DMS153 (cell line): ENCODE measurements at places on chromosomes 11 and 22.

- no peak for DNase-seq
Measured at GRCh38 chr22:46681010-46681409, 57.0 kb downstream of the CERK start.

DNA sequence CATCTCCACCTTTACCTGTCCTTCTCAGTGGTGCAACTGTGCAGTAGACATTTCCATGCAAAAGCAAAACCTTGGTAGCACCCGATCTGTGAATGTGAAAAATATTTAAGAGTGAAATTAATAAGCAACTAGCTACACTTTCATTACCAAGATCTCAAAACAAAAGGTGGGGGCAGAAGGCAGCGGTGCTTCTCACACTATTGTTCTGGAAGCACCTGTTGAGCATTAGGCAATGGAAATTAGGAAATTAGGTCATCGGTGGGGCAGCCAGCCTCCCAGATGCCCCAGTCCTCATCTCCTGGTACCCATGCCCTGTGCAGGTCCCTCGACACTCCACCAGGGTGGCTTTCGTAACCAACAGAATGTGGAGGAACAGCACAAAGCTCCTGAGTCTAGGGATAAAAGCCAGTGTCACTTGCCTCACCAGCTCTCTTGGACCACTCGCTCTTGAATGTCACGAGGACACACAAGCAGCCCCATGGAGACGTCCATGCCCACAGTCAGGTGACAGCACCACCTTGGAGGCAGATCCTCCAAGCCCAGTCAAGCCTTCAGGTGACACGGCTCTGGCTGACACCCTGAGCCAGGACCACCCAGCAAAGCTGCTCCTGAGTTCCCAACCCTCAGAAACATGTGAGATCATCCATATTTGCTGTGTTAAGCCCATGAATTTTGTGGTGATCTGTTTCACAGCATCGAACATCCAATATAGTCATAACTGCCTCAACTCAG, 3.3 kb downstream of the LTO1 start:
- DNase-seq = no peak

DNA sequence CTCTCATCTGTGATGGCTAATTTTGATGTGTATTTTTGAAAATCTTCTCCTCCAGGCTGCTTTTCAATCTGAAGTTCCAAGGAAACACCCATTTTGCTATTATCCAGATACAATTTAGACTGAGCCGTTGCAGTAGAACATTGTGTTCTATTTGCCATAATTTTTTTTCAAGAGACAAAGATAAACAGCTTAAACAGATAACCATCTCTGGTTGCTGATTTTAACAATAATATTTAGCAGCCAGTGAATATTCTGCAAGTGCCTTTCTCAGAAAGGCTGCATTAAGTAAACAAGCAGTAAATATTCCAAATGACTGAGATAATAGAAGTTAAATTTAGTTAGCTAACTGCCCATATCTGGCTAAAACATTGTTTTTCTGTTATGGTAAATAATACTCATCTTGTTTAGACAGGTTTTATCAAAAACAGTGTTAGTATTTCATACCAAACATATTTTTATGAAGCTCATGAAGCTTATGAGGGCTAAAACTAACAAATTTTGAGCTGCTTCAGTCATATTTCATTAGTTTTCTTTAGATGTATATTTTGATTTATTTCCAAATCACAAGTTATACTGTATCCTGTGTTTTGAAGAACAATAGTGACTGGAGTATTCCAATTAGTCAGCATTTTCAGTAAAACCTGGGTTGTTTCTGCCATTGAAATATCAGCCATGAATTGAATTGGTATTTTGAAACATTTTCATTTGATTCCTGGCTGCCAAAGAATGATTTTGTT, 206.7 kb downstream of the SBF2 start:
- DNase-seq = no peak

DNA sequence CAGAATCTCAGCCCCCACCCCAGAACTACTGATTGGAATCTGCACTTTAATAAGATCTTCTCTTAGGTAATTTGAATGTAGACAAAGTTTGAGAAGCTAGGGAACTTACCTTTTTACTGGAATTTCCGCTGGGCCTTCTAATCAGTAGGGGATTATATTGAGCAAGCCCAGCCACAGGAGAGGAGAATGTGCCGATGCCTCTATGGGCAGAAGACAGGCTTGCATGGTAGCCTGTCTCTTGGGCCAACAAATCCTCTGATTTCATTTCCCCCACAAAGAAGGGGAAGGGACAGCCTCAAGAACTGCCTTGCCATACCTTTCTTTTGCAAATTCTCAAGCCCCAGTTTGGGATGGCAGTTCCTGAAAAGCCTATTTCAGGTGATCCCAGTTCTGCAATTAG, 163.4 kb upstream of the BDNF start:
- DNase-seq = no peak

DNA sequence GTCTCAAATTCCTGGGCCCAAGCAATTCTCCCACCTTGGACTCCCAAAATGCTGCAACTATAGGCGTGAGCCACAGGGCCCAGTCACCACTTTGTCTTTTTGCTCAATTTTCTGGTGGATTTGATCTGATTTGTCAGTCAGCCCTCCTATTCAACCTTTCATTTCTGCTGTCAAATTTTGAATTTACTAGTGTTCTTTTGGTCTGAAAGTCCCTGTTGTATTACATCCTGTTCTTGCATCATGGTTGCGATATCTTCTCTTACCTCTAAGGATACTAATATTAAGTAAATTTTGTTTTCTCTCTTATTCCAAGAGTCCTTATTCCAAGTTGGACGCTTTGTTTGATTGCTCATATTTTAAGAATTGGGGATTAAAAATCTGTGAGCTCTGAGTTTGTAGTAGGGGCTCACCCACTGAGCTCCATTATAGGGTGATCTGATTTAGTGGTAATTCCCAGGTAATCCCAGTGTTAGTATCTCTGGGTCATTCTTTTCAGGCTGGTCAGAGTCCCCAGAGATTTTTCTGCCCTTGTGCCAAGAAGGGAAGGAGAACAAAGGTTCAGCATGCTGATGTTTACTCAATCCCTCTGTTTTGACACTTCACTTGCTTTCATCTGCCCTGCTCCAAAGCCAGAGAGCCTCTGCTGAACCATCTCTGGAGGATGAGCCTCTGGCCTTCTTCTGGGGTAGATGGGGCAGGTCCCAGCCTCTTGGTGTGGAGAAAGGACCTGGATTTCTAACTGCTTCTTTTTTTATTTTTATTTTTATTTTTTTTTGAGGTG, 10.0 kb downstream of the UPB1 start:
- peak; percentile 40 for DNase-seq

- DNase-seq = no peak
Measured at GRCh38 chr11:57481315-57481714, 21.0 kb downstream of the RTN4RL2 start.

- DNase-seq = no peak
Measured at GRCh38 chr11:39725081-39725480, 1734.4 kb downstream of the LRRC4C start.

GRCh38 chr11:14975252-14975587, 3.1 kb upstream of the CALCA start:
- DNase-seq = no peak

GRCh38 chr22:28943501-28943879, 60.1 kb downstream of the ZNRF3 start:
- no peak for DNase-seq

- DNase-seq = no peak
Measured at GRCh38 chr22:46272196-46272595, 4.4 kb downstream of the TTC38 start.

DNA sequence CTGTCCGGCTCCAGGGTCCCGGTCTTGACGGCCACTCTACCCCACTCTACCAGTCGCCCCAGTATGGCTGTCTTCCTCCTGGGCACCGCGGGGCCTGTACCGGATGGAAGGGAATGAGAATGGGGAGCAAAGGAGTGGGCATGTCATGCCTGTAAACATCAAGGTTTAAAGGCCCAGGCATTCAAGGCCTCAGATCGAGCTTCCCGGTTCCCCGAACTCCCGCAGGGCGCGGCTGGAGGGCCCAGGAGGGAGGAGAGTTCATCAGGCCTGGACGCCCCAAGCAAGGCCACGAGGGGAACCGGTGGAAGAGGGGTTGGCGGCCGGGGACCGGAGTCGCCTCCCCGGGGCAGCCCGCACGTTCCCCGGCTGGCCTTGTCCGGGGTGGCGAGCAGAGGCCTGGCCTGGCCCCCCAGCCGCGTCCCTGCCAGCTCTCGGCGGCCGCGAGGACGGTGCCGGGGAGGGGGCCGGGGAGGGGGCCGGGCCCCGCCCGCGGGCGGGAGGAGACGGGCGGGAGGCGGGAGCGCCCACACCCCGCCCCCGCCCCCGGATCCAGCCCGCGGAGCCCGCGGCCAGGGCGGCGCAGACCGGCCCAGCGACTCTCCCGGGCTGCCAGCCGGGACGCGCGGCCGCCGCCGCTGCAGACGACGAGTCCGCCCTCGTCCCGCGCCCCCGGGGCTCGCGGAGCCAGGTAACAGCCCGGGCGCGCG, at the start of gene CDC42EP1:
Gene CDC42EP1 (plus strand): TSS at position 580 of the 707 bp plus-strand sequence. CDS start 5,870 bp downstream, outside the sequence.
- DNase-seq = no peak

- peak; percentile 54 for DNase-seq
Measured at GRCh38 chr22:45317551-45318167, 7.9 kb downstream of the FAM118A start.
